ENCODE measurements at places on chromosomes 6 and 20.
A peak's percentile ranks its signal among the peaks of the same experiment; 100 is the strongest.

GRCh38 chr6:4983322-4983721, 20.5 kb downstream of the RPP40 start:
- DNase-seq: no peak

- no peak for DNase-seq
Observed at GRCh38 chr6:149860834-149861602, 3.1 kb downstream of the LRP11 start.

DNA sequence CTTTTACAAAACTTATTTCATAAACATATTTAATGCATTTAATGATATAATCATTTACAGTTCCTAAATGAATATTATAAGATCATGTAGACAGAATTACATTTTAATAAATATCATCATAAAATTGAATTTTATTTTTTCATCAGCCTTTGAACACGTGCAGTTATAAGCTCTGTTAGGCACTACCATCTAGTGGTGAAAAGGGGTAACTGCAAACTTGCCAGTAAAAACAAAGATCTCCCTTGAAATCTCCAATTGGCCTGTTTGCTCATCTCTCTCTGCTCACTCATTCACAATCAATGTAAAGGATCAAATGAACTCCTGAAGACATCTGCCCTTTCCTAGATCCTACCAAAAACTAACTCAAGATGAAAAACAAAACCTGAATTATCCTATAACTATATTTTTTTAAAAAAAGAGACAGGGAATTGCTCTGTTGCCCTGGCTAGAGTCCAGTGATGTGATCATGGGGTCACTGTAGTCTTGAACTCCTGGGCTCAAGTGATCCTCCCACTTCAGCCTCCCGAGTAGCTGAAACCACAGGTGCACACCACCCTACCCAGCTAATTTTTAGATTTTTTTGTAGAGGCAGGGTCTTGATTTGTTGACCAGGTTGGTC, 31.7 kb downstream of the SAMHD1 start:
- DNase-seq: peak; percentile 33

GRCh38 chr6:152775428-152775827, 24.8 kb downstream of the VIP start:
- no peak for DNase-seq

- no peak for DNase-seq
Observed at GRCh38 chr6:24458134-24458533, 31.2 kb downstream of the GPLD1 start.

GRCh38 chr6:134888316-134888715, 61.6 kb downstream of the ALDH8A1 start:
- no peak for DNase-seq

- DNase-seq: no peak
Observed at GRCh38 chr6:70312165-70312745, 9.4 kb upstream of the COL9A1 start.

- DNase-seq: no peak
Observed at GRCh38 chr20:14512839-14513238, 175.4 kb upstream of the FLRT3 start.

- peak; percentile 79 for DNase-seq
Observed at GRCh38 chr6:22350109-22350508, 53.3 kb upstream of the PRL start.

- DNase-seq: no peak
Observed at GRCh38 chr6:157753291-157753690, 69.8 kb upstream of the SNX9 start.

GRCh38 chr6:14664621-14665315, 547.2 kb downstream of the CD83 start:
- no peak for DNase-seq

DNA sequence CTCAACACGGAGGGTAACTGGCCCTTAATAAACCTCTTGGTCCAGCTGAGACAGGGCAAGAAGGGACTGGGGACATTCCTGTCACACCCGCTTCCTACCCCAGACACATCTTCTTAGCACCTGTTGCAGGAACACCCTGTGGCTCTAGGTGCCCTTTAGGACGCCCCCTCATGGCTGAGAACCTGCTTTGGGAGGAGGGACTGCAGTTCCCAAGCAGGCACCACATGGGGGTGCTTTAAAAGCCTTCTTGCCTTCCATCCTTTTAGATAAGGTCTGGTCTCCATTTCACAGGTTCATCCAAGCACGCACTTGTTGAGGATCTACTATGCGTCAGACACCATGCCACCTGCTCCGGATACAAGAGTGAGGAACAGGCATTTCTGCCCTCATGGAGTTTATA, 26.6 kb downstream of the NSFL1C start:
- DNase-seq: no peak

DNA sequence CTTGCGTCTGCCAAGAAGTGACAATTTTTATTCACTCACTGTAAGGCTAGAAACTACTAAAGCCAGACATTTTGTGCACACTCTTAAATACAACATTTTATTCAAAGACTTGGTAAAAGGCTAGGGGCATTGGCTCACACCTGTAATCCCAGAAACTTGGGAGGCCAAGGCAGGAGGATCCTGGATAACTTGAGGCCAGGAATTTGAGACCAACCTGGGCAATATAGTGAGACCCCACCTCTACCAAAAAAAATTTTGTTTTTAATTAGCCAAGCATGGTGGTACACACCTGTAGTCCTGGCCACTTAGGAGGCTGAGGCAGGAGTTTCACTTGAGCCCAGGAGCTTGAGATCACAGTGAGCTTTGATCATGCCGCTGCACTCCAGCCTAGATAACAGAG, 11.3 kb upstream of the SENP6 start:
- DNase-seq: no peak

- DNase-seq: no peak
Observed at GRCh38 chr6:144955392-144955791, 670.3 kb downstream of the UTRN start.

GRCh38 chr6:80287112-80287511, 180.6 kb downstream of the BCKDHB start:
- DNase-seq: no peak

DNA sequence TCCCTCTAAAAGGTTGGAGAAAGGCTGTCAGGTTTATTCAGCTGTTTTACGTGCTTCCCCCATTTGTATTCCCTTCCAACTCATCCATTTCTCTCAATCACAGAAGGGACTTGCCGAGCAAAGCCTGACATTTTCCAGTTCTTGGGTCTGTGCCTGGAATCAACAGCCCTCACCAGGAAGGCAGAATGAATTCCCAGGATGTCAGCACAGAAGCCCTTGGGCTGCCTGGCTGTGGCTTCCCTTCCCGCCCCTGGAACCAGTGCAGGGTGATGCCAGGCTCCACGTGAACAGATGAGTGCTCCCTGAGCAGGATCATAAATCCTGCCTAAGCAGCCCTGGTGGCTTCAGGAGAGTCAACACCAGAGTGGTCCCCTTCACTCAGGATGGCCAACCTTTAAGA, 86.1 kb upstream of the CD83 start:
- DNase-seq: no peak

- peak; percentile 25 for DNase-seq
Observed at GRCh38 chr6:38973178-38974057, 75.2 kb upstream of the GLP1R start.

- no peak for DNase-seq
Observed at GRCh38 chr6:108142240-108142639, 23.6 kb upstream of the NR2E1 start.

GRCh38 chr6:170421921-170422320, 115.4 kb downstream of the FAM120B start:
- DNase-seq: no peak

DNA sequence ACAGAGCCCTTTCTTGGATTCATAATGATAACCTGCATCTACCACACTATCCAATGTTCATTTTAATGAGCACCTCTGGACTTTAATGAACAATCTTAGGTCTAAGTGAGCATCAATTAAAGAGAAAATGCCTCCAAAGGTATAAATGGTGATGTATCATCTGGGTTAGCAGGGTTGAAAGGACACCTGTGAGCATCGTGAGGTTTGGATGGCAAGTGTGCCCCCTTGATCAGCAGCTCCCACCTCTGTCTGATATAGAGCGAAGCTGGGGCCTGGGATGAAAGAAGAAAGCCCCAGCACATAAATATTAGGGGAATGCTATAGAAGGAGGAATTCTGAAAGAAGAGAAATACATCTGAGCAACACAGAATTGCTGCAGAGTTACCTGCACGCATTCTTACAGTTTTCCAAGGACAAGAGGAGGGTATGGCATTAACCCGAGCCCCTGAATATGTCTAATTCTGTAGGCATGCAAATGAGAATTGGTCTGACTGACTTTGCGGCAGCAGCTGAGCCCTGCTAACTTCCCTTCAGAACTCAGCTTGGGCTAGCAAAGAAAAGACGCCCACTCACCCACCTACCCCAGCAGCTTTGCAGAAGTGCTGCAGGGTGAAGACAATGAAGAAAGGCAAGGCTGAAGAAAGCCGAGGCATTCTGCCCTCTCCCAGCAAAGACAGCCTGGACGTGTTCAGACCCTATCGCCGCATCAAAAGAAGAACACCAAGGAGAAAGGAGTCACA, 136.2 kb downstream of the GMPR start:
- no peak for DNase-seq

GRCh38 chr20:8361006-8361652, 229.1 kb downstream of the PLCB1 start:
- DNase-seq: no peak

DNA sequence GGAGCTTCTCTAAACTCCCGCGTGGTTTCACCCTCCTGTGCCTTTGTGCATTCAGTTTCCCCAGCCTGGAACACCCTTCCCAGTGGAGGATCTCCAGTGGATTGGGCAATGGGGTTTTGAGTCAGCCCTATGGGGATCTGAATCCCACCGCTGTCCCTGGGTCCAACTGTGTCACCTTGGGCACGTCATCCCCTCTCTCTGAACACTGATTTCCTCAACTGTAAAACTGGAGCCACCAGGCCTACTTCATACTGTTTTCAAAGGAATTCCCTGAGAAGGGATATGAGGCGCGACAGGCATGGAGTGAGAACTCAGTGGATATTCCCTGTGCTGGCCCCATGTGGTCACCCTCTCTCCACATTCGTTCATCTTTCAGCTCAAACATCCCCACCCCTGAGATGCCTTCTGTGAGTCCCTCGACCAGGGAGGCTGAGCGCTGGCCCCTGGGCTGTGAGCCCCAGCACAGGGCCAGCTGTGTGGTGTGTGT, 25.7 kb downstream of the MAFB start:
- DNase-seq: no peak

DNA sequence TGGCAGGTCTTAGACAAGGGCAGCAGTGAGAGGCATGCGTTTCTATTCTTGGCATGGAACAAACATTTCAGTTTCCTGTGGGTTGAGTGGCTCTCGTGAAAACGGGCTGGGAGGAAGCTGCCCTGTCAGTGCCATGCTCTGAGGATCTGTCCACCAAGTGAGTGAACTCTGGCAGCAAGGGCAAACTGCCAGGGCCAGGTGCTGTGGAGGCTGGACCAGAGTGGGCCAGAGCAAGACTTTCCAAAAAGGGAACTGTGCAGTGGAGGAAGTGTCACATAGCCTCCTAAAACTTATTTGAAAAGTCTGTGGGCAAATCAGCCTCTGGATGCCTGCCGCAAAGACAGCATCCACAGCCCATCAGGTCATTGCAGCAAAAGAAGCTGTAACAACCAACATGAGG, 44.2 kb upstream of the TAB2 start:
- DNase-seq: no peak

DNA sequence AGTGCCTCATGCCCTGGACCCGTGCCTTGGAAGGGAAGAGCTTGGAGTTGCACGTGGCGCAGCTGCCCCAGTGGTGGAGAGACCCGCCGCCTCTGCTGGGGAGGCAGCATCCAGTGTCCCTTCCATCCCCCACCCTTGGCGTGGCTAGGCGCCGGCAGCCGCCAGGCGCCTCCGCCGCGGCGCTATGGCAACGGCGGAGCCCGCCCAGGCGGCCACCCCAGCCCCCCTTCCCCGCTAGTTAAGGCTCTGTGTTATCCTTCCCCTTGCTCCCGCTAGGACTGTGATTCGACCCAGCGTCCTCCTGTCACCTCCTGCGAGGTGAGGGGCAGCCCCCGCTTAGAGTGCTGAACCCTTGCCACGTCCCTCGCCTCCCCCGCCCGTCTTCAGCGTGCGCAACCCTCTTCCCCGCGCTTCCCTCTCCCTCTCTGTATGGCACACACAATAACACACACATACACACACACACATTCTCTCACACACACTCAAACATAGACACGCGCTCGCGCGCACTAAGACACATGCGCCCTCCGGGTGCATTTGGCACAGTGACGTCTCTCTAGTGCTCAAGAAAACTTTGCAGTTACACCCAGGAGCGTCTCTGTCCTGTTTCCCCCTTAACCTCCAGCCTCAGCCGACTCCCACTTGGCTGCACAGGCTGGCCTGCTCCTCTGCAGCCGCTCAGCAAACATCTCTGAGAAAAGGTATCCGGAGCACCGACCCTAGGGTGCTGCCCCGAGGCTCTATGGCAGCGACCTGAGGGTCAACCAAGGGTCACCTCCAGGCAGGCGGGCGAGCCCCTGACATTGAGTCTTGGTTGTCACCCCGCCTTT, 8.5 kb downstream of the GRIK2 start:
- peak; percentile 81 for DNase-seq

GRCh38 chr20:10316582-10316981, 98.0 kb downstream of the SNAP25 start:
- no peak for DNase-seq

DNA sequence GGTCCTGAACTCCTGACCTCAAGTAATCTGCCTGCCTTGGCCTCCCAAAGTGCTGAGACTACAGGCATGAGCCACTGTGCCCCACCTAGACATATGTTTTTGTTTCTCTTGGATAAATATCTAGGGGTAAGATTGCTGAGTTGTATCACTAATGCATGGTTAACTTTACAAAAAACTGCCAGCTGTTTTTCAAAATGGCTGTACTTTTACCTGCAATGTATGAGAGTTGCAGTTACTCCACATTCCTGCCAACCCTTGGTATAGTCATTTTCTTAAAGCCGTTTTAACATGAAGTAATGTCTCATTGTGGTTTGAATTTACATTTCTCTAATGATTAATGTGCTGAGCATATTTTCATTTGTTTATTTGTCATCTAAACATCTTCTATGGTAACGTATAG, 289.7 kb downstream of the UTRN start:
- no peak for DNase-seq

DNA sequence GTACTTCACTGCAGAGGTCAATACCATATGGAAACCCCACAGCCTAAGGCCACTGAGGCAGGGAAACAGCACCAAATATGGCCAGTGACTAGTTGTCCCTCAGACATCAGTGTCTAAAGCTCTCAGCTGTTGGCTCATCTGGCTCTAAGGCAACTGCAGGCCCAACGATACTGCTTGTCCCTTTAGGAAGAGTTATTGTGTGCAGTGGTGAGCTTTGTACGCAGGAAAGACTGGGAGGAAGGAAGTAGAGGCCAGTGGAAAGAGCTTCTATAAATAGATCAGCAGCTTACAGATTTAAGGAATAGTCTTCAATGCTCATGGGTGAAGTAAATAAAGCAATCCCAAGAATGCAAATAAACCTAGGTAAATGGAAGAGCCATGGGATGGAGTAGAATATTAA, 29.3 kb downstream of the DNAAF9 start:
- DNase-seq: no peak

- DNase-seq: peak; percentile 66
Observed at GRCh38 chr6:88855541-88856147, 107.8 kb downstream of the RNGTT start.

- no peak for DNase-seq
Observed at GRCh38 chr6:123844011-123844410, 40.3 kb downstream of the NKAIN2 start.

Measured in NCI-H2029 (cell line).